ENCODE measurements at places on chromosomes 2 and 18.

DNA sequence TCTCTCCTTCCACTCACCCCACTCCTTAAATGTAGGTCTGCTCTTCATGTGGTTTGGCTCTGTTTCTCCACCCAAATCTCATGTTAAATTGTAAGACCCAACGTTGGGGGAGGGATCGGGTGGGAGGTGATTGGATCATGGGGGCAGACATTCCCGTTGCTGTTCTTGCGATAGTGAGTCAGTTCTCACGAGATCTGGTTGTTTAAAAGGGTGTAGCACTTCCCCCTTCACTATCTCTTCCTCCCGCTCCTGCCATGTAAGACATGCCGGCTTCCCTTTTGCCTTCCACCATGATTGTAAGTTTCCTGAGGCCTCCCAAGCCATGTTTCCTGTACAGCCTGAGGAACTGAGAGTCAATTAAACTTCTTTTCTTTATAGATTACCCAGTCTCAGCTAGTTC is 1044.5 kb upstream of the POU3F3 start:
- no peak for DNase-seq

GRCh38 chr2:128320192-128320905 is 1.7 kb upstream of the HS6ST1 start:
- DNase-seq: no peak

- no peak for DNase-seq
Measured at GRCh38 chr2:182666674-182667314, 49.3 kb upstream of the DNAJC10 start.

- DNase-seq: no peak
Measured at GRCh38 chr2:190574169-190574568, 39.6 kb upstream of the NEMP2 start.
